PC-3 (cell line): ENCODE measurements at places on chromosomes 3 and 15. TPM values are rescaled to one million over a fixed set of nuclear protein-coding genes. Genes with fewer than 3 reads are reported as not detected.

GRCh38 chr3:110966966-110967663 lies 104.5 kb upstream of the NECTIN3 start:
- no peak for DNase-seq
- no peak overlapping the region for H3K27ac ChIP-seq
- no peaks in the 10 kb centered on the region for H3K4me1 ChIP-seq
- H3K27me3 ChIP-seq: no peaks in the 10 kb centered on the region
- H3K36me3 ChIP-seq: no peaks in the 10 kb centered on the region; the same call in 1 of the 2 replicates

GRCh38 chr3:161423911-161424522 lies 52.7 kb upstream of the SPTSSB start:
- H3K4me1 ChIP-seq: peaks cover 51% of the 10 kb centered on the region
- no peak overlapping the region for H3K4me3 ChIP-seq
- peak overlapping the region; percentile 96 for H3K27ac ChIP-seq
- H3K36me3 ChIP-seq: no peaks in the 10 kb centered on the region
- DNase-seq: peak; percentile 86

DNA sequence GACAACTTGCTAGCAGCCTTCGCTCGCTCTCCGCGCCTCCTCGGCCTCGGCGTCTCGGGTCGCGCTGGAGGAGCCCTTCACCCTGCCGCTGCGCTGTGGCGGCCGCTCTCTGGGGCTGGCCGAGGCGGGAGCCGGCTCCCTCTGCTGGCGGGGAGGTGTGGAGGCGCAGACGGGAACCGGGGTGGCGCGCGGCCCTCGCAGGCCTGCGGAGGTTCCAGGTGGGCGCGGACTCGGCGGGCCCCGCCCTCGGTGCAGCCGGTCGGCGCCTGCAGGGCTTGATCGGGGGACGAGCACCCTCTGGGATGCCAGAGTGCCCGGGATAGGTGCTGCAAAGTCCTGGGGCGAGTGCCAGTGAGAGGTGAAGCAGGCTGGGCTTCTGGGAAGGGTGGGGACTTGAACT lies 989.9 kb downstream of the ROBO2 start:
- no peak for DNase-seq
- no peaks in the 10 kb centered on the region for H3K27me3 ChIP-seq
- H3K36me3 ChIP-seq: no peaks in the 10 kb centered on the region
- H3K27ac ChIP-seq: no peak overlapping the region

DNA sequence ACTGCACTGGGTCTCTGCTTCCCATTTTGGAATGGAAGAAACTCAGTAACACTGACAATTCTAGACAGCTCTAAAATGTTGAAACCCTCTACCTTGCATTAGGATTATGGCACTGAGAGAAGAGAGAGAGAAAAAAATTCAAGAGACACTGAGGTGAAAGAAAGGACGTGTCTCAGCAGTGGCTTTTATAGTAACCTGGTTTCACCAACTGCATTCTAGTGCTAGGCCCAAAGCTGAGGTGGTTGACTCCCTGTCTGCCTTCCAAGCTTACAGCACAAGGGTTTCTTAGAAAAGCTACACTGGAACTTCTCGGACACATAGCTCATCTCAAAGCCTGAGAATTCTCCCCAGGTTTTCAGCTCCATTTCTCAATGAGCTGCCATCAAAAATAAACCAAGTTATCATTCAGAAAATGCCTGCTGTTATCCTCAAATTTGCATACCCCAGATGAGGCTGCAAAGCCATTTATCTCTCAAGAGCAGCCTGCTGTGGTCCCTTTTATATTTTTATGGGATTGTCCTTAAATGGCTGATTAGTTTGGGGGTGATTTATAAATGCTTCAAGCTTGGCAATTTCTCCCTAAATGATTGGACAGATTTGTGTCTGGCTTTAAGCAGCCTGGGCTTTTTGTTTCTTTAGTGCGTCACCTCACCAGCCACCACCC lies 279.9 kb downstream of the EBLN2 start:
- no peaks in the 10 kb centered on the region for H3K36me3 ChIP-seq
- DNase-seq: no peak
- no peak overlapping the region for H3K27ac ChIP-seq
- no peak overlapping the region for H3K4me3 ChIP-seq
- H3K27me3 ChIP-seq: peaks cover 4% of the 10 kb centered on the region; the same call in 1 of the 2 replicates

GRCh38 chr3:105515372-105515771 lies 148.7 kb downstream of the ALCAM start:
- no peaks in the 10 kb centered on the region for H3K27me3 ChIP-seq
- DNase-seq: no peak
- no peak overlapping the region for H3K4me3 ChIP-seq
- no peak overlapping the region for H3K27ac ChIP-seq
- H3K36me3 ChIP-seq: peaks cover 2% of the 10 kb centered on the region; the same call in 1 of the 2 replicates

Gene EOMES
- 0.29 and 0.47 TPM in 2 replicates for total RNA-seq

DNA sequence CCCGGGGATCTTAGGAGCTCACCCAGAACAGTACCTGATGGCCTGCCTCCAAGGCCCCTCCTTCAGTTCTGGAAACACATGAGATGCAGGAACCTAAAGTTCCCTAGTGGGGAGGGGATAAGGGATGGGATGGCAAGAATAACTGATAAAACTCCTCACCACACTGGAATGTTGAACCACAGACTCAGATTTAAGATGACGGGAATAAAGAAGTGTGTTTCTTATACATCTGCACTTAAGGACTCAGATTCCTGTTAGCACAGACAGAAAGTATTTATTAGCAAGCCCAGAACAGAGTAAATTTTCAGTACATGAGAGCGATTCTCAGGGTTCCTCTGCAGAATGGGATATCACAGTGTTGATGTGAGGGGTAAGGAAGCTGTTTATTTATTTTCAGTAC lies 245.2 kb downstream of the TLE3 start:
- H3K27me3 ChIP-seq: peaks cover 2% of the 10 kb centered on the region; the same call in 1 of the 2 replicates
- H3K4me3 ChIP-seq: no peak overlapping the region
- H3K4me1 ChIP-seq: peaks cover 31% of the 10 kb centered on the region

- H3K27me3 ChIP-seq: no peaks in the 10 kb centered on the region
- no peaks in the 10 kb centered on the region for H3K36me3 ChIP-seq
- peak; percentile 95 for DNase-seq
Measured at GRCh38 chr15:42084465-42085235, 9.7 kb downstream of the PLA2G4D start.

Gene TXNRD3
- total RNA-seq: 5.5 and 7.8 TPM in 2 replicates

DNA sequence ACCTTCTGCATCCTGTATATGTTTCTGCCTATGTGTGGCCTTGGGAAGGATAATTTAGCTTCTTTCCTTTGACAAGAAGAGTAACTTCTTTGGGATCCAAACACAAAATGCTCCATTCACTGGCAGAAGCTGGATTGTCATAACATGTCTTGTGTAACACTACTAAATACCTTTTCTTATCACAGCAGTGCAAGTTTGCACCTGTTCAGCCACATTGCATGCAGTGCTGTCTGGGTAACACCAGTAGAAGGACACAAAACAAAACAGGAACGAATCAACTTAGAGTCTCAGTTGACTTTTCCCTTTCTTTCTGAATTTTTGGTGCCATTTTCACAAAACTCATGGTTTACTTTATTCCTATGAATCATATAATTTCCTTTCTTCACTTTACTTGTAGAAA lies 43.6 kb upstream of the TNIK start:
- H3K27ac ChIP-seq: no peak overlapping the region
- no peaks in the 10 kb centered on the region for H3K27me3 ChIP-seq

DNA sequence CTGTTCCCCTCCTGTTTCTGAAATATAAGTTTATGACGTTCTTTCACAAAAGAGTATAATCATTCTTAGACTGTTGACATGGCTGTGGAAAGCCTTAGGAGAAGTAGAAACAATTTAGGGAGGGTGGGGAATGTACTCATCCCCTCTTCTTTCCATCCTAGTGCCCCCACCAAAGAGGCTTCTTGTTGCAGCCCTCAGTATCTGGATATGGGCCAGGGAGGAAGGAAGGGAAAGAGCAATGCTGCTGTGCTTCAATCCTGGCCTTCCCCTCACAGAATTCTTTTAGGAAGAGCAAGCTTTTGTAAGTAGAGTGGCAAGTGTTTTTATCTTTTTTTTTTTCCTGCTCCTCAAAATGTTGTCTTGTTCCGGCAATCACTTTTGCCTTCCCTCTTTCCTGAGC lies 1.7 kb downstream of the INAFM2 start:
- peaks cover 14% of the 10 kb centered on the region for H3K4me1 ChIP-seq
- H3K27ac ChIP-seq: no peak overlapping the region
- no peaks in the 10 kb centered on the region for H3K36me3 ChIP-seq
- no peaks in the 10 kb centered on the region for H3K27me3 ChIP-seq
- DNase-seq: no peak

GRCh38 chr3:20380295-20380694 lies 194.3 kb upstream of the SGO1 start:
- H3K4me3 ChIP-seq: no peak overlapping the region
- no peaks in the 10 kb centered on the region for H3K4me1 ChIP-seq
- no peaks in the 10 kb centered on the region for H3K36me3 ChIP-seq
- no peaks in the 10 kb centered on the region; the same call in 1 of the 2 replicates for H3K27me3 ChIP-seq

DNA sequence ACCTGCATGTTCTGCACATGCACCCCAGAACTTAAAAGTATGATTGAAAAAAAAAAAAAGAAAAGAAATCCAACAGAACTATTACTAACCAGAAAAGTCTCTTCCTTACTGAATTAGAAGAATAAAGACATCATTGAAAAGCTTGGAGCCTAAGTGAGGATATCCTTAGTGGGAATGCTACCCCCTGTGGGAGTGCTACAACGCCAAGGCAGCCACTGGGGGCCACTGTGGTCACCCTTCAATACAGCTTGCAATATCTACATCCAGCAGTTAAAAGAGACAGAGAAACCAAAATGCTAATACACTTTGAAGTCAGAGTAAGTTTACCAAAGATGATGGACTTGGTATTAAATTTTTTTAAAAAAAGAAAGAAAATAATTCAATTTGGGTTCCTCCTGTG lies 292.0 kb downstream of the PLCL2 start:
- H3K27me3 ChIP-seq: no peaks in the 10 kb centered on the region
- H3K27ac ChIP-seq: no peak overlapping the region
- DNase-seq: no peak
- no peaks in the 10 kb centered on the region for H3K36me3 ChIP-seq

DNA sequence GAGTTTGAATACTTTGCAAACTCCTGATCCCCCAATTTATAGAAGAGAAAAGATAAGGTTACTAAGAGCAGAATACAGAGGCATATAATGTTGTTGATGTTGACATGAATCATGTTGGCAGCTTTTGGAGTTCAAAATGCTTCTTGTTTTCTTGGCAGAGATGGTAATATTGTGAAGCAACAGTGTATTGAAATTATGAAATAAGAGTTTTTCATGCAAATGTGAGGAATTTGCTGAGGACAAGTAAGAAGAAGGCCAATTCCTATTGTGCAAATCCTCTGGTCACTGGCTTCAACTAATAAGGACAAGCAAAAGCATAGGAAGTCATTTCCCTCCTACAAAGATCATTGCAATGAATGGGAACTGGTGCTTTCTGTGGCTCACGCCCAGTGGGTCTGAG lies 126.9 kb upstream of the CHL1 start:
- DNase-seq: no peak
- no peak overlapping the region for H3K27ac ChIP-seq
- no peaks in the 10 kb centered on the region for H3K27me3 ChIP-seq
- H3K4me1 ChIP-seq: no peaks in the 10 kb centered on the region
